Liver (tissue), 10 donors: ENCODE measurements at places on chromosomes 5 and 9. TPM values are rescaled to one million over a fixed set of nuclear protein-coding genes. Genes with fewer than 3 reads are reported as not detected.

GRCh38 chr5:159849437-159850083 lies 66.7 kb upstream of the ADRA1B start:
- DNase-seq, result no peak

DNA sequence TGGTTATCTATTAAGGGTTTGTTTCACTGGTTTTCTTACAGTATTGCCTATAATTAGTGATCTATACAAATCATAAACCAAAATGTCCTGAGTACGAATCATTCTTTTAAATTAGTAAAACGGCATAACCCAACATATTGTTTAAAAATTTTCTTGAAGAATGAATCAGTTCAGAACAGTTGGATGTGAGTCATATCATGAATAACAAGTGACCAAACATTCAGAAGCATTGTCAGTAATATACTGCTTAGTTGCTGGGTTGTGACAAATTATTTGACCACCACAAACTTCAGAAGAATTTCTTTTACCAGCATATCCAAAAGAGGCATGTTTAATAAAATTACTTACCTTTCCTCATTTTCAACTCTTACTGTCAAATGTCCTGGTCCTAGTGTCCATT lies 111.2 kb downstream of the UNC13B start:
- no peak for DNase-seq

GRCh38 chr5:107329850-107330249 lies 340.9 kb downstream of the EFNA5 start:
- DNase-seq, result no peak

- DNase-seq, result no peak
Measured at GRCh38 chr5:42392917-42393316, 30.3 kb upstream of the GHR start.

DNA sequence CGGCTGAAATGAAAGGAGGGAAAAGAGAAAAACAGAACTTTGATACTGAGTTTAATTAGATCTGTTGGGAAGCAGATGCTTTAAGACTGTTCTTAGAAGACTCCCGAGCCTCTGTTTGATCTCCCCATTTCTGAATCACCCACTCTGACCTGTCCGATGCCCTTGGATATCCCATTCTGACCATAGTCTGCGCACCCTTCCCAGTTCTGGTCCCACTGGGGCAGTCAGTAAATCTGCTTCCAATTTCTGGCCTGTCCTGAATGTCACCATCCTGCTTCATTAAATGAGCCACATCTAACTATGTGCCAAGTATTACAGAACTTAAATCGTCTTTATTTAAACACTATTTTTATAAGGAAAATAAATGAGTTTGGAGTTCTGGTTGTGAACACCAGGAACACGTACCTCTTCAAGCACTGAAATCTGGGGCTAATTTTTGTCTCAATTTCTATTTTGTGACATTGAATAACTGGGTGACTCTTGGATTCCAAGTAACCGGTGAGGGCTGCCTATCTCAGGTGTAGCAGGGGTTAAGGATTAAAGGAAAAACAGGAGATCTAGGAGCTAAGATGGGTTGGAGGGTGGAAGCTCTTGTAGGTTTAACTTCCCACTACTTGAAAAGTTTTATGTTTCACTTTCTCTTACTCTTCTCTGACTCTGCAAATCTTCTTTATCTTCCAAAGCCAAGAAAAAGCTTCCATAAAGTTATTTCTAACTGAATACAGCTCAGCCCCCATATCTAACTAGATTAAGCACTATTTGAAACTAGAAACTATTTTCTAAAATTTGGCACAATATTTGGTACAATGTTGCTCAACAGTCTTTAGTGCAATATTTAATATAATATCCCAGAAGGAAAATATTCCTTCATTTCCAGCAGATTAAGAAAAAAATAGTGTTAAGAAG lies 40.1 kb downstream of the ALDH1A1 start:
- DNase-seq, result no peak

- peak; percentile 34 for DNase-seq
Measured at GRCh38 chr5:1512541-1513291, 11.0 kb downstream of the LPCAT1 start.

DNA sequence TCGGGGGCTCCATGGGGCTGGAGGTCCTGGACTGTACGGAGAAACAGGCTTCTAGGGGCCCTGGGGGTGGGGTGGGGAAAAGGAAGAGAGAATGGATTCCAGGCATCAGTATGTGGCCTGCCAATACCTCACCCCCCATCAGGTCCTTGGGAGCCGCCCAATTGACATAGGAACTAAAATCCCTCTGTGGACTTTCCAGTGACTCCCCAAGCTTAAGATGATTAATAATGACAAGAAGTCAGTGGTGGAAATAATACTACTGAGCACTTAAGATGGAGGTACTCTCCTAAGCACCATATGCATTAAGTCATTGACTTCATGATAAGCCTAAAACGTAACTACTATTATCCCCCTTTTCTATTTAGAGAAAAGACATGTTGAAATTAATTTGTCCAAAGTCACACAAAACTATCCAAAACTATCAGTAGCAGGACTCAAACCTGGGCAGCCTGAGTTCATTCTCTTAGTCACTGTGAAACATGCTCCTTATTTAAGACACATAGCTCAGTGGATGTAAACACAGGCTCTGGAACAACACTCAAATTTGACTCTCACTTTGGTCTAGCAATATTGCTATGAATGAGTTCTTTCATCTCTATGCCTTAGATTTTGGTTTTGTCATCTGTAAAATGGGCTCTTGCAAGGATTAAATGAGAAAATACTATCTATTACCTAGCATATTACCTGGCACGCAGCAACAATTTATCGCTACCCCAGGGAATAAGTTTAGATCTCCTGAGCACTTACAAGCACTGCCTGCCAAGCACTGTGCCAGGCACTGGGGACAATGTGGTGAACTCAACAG lies 9.5 kb downstream of the SPRY4 start:
- no peak for DNase-seq

- no peak for DNase-seq
Measured at GRCh38 chr5:101437351-101437750, 534.3 kb upstream of the ST8SIA4 start.

Gene KIAA0825
- 0.90 TPM for polyA plus RNA-seq

Gene ECSCR
- 4.9 TPM for polyA plus RNA-seq

Gene TUSC1
- polyA plus RNA-seq, result 6.3 TPM

Gene ENG
- polyA plus RNA-seq, result 91.3 TPM

Gene PCDHB10
- 0.07 TPM for polyA plus RNA-seq
